Endothelial cell (in vitro differentiated cells): ENCODE measurements at places on chromosomes 2 and 18.
A peak's percentile ranks its signal among the peaks of the same experiment; 100 is the strongest.

GRCh38 chr2:84393829-84394228 is 65.3 kb downstream of the SUCLG1 start:
- H3K4me3 ChIP-seq, result no peak overlapping the region
- no peak for DNase-seq
- H3K36me3 ChIP-seq, result no peaks in the 10 kb centered on the region
- no peaks in the 10 kb centered on the region for H3K27me3 ChIP-seq
- no peaks in the 10 kb centered on the region for H3K4me1 ChIP-seq
- no peak overlapping the region for H3K27ac ChIP-seq

GRCh38 chr2:142670362-142670761 is 207.1 kb upstream of the KYNU start:
- no peaks in the 10 kb centered on the region for H3K4me1 ChIP-seq
- no peaks in the 10 kb centered on the region for H3K36me3 ChIP-seq
- no peaks in the 10 kb centered on the region for H3K27me3 ChIP-seq
- no peak overlapping the region for H3K4me3 ChIP-seq
- no peak for DNase-seq

DNA sequence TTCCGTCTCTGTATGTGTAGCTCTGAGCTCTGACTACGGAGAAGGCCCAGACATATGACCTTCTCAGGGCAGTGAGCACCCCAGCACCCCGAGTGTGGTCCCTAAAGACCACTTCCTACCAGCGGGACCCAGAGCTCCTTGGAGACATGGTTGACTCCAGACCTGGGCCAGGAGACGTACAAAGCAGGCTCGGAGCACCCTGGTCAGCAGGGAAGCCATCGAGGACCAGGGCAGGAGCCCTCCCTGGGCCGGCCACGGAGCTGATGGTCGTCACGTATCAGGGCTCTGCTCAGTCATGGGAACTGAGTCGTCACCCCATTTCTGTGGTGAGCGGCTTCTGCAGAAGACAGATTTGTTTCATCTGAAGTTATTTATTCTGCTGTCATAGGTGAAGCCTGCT is 12.8 kb upstream of the NEU4 start:
- no peaks in the 10 kb centered on the region for H3K4me1 ChIP-seq
- H3K27ac ChIP-seq, result no peak overlapping the region
- DNase-seq, result no peak
- peaks cover 4% of the 10 kb centered on the region for H3K36me3 ChIP-seq

- DNase-seq, result no peak
- no peak overlapping the region for H3K4me3 ChIP-seq
- H3K36me3 ChIP-seq, result no peaks in the 10 kb centered on the region
- H3K27ac ChIP-seq, result no peak overlapping the region
- peaks cover 44% of the 10 kb centered on the region for H3K4me1 ChIP-seq
- peaks cover 2% of the 10 kb centered on the region for H3K27me3 ChIP-seq
These were observed 23.9 kb downstream of the MAP4K3 start for GRCh38 chr2:39413063-39413737.

- peaks cover 4% of the 10 kb centered on the region for H3K36me3 ChIP-seq
- peaks cover 15% of the 10 kb centered on the region for H3K27me3 ChIP-seq
- peak; percentile 31 for DNase-seq
- no peak overlapping the region for H3K27ac ChIP-seq
- peak overlapping the region; percentile 99 for H3K4me3 ChIP-seq
- peaks cover 27% of the 10 kb centered on the region for H3K4me1 ChIP-seq
These were observed 1.6 kb downstream of the KLHL29 start for GRCh38 chr2:23386339-23387220.

- H3K4me1 ChIP-seq, result peaks cover 33% of the 10 kb centered on the region
- H3K27ac ChIP-seq, result no peak overlapping the region
- peak overlapping the region; percentile 66 for H3K4me3 ChIP-seq
- no peaks in the 10 kb centered on the region for H3K36me3 ChIP-seq
- DNase-seq, result no peak
- peaks cover 4% of the 10 kb centered on the region for H3K27me3 ChIP-seq
These were observed 7.7 kb downstream of the MGAT5 start for GRCh38 chr2:134261398-134262131.

DNA sequence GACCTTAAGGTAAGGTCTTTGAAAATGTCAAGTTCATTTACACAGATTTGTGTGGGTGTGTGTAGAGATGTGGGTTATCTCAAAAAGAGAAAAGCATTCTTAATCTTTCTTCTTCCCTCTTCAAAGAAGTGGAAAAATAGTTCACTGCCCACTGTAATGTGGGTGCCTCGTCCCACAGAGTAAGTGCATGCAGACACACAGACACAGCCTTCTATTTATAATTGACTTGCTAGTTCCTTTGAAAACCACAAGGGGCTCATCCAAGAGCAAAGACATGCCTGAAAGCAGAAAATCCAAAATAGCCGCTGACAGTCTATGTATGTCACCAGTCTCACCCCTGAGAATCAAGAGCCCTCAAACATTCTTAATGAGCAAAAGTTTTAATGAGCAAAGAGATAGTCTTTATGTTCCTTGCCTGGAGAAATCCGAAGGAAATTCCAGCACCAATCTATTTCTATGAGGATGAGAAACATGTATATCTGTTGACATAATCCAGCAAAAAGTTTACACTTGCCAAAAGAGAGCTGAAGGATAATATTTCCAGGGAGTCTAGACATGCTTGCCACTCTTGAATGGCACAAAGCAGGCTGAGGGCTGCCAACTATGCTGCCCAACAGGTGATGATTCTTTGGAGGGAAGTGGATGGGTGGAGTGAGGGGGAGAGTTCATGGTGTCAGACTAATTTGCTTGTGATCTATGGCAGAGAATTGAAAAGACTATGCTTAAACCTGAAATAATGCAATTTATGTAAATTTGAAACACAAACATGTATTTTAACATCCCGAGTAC is 93.9 kb downstream of the ACVR1 start:
- no peaks in the 10 kb centered on the region for H3K27me3 ChIP-seq
- H3K27ac ChIP-seq, result no peak overlapping the region
- H3K4me3 ChIP-seq, result no peak overlapping the region
- no peak for DNase-seq
- no peaks in the 10 kb centered on the region for H3K36me3 ChIP-seq

GRCh38 chr2:158889135-158889853 is 79.1 kb upstream of the TANC1 start:
- H3K4me1 ChIP-seq, result no peaks in the 10 kb centered on the region
- no peaks in the 10 kb centered on the region for H3K27me3 ChIP-seq
- H3K36me3 ChIP-seq, result no peaks in the 10 kb centered on the region
- no peak overlapping the region for H3K27ac ChIP-seq
- no peak overlapping the region for H3K4me3 ChIP-seq
- no peak for DNase-seq

GRCh38 chr18:49728542-49728941 is 84.8 kb downstream of the ACAA2 start:
- DNase-seq, result peak; percentile 51
- H3K4me3 ChIP-seq, result no peak overlapping the region
- H3K27me3 ChIP-seq, result no peaks in the 10 kb centered on the region
- peaks cover 4% of the 10 kb centered on the region for H3K36me3 ChIP-seq
- peaks cover 20% of the 10 kb centered on the region for H3K4me1 ChIP-seq

DNA sequence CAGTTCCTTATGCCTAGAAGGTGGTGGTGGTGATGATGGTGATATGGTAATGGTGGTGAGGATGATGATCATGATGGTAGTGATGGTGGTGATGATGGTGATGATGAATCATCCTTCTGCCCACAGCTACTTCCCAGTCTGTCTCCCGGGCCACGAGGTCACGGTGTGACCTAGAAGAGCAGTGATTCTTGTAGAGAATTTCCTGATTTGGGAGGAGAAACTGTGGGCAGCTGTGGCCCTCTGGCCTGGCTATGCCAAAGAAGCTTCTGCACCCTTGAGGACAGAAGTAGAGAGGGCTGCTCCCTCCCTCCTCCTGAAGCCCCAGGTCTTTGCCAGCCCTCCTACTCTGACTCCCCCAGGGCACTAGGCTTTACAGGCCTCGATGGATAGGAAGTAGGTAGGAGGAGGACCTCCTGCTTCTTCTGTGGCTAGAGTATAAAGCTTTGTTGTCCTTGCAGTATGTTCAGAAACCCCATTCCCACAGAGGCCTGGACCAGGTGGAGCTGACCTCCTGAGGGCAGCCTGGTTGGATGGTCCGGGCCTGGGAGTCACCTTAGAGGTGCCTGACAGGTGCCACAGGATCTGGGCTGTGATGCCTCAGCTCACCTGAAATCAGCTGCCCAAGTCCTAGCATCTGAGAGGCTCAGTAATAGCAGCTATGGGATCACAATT is 57.9 kb upstream of the EPAS1 start:
- H3K27ac ChIP-seq, result no peak overlapping the region
- H3K4me1 ChIP-seq, result peaks cover 6% of the 10 kb centered on the region
- no peak overlapping the region for H3K4me3 ChIP-seq

- H3K27me3 ChIP-seq, result peaks cover 1% of the 10 kb centered on the region
- no peaks in the 10 kb centered on the region for H3K4me1 ChIP-seq
- no peaks in the 10 kb centered on the region for H3K36me3 ChIP-seq
These were observed 26.9 kb downstream of the NCKAP5 start for GRCh38 chr2:133541376-133541775.

DNA sequence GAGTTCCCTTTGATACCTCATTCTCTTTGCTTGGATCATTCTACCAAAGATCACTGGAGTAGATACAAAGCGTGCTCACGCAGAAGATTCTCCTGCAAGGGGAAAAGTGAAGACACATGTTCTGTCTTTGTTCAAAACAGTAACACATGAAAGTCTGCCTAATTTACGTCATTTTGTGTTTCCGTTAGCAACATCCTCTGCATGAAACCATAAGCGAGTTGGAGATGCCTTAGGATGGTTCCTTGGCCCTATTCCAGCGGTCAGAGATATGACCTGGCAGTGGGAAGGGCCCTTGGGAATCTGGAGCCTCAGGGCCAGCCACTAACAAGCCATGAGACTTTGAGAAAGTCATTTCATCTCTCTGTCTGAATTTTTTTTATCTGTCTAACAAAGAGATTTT is 180.9 kb upstream of the TWIST2 start:
- no peak for DNase-seq
- H3K27ac ChIP-seq, result no peak overlapping the region
- H3K4me3 ChIP-seq, result no peak overlapping the region
- H3K4me1 ChIP-seq, result no peaks in the 10 kb centered on the region

- no peaks in the 10 kb centered on the region for H3K4me1 ChIP-seq
- no peaks in the 10 kb centered on the region for H3K27me3 ChIP-seq
- H3K36me3 ChIP-seq, result no peaks in the 10 kb centered on the region
- DNase-seq, result no peak
- H3K4me3 ChIP-seq, result no peak overlapping the region
These were observed 35.0 kb upstream of the PTH2R start for GRCh38 chr2:208371634-208371935.

- peaks cover 3% of the 10 kb centered on the region for H3K27me3 ChIP-seq
- no peak overlapping the region for H3K4me3 ChIP-seq
- peak; percentile 41 for DNase-seq
- H3K4me1 ChIP-seq, result peaks cover 10% of the 10 kb centered on the region
- peak overlapping the region; percentile 57 for H3K27ac ChIP-seq
These were observed 8.2 kb upstream of the GPR17 start for GRCh38 chr2:127637725-127638252.

DNA sequence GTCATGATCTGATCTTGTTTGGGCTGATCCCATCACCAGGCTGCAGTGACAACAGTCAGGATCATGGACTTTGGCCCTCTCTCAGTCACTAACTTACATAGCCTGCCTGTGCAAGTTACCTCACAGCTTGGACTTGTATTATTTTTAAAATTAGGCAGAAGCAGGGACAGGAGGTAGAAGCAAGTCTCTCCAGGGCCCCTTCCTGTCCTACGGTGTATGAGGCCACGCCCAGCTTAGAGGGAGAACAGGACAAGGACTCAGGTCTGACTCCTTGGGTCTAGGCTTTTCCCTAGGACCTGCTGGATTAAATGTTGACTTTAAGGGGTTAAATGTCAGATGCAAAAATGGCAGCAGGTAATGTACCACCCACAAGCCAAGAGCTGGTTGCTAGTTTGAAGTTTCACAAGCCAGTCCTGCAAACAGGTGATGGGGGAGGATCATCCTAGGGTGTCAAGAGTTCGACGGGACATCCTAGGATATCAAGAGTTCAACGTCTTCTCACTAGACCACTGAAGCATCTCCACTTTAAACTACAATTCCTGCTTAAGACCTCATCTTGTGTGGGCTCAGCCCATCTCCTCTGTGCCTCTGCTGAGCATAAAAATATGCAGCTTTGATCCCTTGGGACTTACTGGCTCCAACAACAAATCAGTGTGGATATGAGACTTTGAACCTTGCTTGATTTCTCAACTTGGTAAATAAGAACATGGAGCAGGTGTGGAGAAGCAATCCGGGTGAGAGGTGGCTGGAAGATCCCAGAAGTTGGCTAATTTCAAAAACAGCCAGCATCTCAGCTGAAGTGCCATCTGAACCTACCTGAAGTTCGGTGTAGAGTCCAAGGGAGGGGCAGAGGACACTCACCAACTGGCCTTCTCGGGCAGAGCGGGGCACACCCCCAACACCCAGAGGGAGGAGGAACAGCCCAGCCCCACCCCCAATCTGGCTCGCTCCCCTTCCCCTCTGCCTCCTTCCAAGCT is 39.5 kb downstream of the SFXN5 start:
- DNase-seq, result no peak
- no peak overlapping the region for H3K4me3 ChIP-seq

DNA sequence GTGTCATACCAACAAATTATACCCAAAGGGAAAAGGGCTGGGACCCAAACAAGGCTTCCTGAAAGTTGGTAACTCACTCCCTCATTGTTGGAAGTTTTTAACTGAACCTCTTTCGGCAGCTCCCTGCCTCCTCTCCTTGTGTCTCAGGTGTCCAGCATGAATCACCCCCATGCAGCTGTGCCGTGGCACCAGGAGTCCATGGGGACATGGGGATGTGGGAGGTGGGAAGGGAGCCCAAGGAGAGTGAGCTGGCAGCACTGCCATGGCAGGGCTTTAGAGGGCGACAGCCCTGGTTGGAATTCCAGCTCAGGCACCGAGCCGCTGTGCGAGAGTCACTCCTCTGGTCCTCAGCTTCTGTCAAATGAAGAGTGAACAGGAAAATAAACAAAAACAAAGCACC is 12.5 kb upstream of the GYPC start:
- no peak overlapping the region for H3K27ac ChIP-seq
- H3K4me1 ChIP-seq, result peaks cover 4% of the 10 kb centered on the region
- H3K36me3 ChIP-seq, result peaks cover 5% of the 10 kb centered on the region
- no peak for DNase-seq
- H3K27me3 ChIP-seq, result peaks cover 2% of the 10 kb centered on the region

DNA sequence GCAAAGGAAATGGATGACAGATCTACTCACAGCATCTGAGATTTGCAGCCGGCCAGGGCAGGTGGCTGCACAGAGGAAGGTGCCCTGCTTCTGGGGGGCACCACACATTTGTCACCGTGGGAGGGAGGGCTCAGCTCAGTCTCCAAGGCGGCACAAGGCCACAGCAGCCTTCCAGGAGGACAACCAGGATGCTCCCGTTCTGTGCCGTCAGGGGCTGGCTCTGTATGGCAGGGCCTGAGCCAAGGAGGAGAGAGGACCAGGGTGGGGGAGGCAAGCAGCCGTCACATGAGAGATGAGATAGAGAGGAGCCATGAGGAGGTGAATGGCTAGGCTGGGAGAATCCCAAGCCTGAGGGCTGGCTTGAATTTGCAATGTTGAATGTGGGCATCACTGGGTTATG is 4.6 kb upstream of the BOK start:
- peaks cover 38% of the 10 kb centered on the region for H3K4me1 ChIP-seq
- peaks cover 5% of the 10 kb centered on the region for H3K36me3 ChIP-seq
- DNase-seq, result no peak

- no peak overlapping the region for H3K4me3 ChIP-seq
- H3K27me3 ChIP-seq, result no peaks in the 10 kb centered on the region
- H3K27ac ChIP-seq, result no peak overlapping the region
- no peaks in the 10 kb centered on the region for H3K36me3 ChIP-seq
These were observed 10.8 kb upstream of the ERMN start for GRCh38 chr2:157336137-157337010.

- H3K4me3 ChIP-seq, result no peak overlapping the region
- no peaks in the 10 kb centered on the region for H3K4me1 ChIP-seq
- no peak overlapping the region for H3K27ac ChIP-seq
- no peak for DNase-seq
- no peaks in the 10 kb centered on the region for H3K36me3 ChIP-seq
These were observed 291.8 kb upstream of the SESTD1 start for GRCh38 chr2:179556425-179556824.
